ENCODE measurements at places on chromosomes 4 and X.

DNA sequence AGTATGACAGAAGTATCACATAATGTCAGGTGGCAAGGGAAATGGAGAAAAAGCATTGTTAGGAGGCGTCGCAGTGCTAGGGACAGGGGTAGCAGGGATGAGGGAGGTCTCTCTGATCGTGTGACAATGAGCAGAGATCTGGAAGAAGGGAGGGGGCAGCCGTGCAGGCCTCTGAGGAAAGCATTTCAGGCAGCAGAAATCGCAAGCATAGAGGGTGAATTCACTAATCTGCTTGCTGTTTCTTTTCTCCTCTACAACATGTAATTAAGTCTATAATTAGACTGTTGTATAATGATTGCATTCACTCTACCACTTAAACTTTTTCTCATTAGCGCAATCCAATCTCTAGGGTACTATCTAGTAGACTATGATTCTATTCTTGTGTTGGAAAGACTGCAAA, 9.1 kb downstream of the CYP4V2 start:
- DNase-seq: no peak

DNA sequence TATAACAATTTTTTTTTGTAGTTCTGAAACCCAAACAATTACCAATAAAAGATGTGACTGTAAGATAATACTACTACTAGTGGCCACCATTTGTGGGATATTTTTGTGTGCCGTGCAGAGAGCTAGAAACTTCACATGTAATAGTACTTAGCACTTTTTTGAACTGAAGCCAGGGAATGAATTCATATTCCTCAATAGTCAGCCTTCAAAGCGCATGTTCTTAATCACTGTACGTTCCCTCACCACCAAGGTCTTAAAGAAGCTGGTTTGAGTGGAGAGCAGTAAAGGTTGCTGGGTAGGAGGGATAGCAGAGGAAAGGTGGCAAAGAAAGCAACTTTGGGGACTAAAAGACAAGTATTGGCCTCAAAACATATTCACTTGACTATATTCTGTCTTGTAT, 9.6 kb upstream of the RUFY3 start:
- DNase-seq: no peak

DNA sequence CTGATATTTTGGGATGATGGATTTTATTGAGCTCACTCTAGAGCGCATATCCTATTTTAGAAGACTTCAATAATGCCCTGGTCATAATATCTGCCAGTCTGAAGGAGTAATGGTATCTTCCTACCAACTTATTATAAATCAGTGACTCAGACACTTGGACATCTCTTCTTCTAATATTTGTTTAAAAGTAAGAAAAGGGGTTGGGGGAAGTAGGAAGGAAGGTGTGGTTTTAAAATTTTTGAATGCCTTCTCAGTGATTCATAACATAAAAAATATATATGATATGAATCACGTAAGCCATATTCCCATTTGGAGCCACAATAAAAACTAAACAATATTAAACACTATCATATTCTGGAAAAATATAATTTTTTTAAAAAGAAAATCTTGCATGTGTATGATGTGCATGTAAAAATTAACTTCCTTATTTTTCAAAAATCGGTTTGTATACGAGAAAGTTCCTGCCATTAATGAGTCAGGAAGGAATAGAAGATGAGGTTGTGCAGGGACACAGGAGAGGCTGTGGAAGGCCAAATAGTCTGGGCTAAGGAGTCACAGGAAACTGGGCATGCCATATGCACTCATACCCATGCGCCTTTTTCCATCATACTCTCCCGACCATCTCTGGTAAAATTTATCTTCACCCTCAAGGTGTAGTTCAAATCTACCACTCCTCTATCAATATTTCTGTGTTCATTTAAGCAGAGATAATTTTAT, 286.5 kb downstream of the EPHA5 start:
- DNase-seq: no peak

DNA sequence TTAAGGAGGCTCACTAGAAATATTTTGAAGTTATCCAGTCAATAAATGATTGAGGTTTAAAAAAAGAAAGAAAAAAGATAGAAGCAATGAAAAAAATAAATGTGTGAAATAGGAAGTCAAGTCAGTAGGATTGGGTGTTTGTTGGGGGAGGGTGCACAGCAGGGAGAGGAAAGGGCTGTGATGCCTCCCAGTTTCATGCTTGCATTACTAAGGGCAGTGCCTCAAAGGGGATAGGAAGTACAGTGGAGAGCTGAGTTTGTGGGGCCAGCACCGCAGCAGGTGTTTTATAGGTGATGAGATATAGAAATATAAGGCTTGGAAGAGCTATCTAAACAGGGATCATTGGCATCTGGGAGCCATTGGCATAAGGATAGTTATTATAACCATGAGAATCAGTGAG, 919.2 kb downstream of the STIM2 start:
- DNase-seq: no peak

GRCh38 chrX:37921758-37922157, 74.4 kb upstream of the DYNLT3 start:
- no peak for DNase-seq

- DNase-seq: no peak
Observed at GRCh38 chr4:168769837-168770236, 240.2 kb downstream of the CBR4 start.

DNA sequence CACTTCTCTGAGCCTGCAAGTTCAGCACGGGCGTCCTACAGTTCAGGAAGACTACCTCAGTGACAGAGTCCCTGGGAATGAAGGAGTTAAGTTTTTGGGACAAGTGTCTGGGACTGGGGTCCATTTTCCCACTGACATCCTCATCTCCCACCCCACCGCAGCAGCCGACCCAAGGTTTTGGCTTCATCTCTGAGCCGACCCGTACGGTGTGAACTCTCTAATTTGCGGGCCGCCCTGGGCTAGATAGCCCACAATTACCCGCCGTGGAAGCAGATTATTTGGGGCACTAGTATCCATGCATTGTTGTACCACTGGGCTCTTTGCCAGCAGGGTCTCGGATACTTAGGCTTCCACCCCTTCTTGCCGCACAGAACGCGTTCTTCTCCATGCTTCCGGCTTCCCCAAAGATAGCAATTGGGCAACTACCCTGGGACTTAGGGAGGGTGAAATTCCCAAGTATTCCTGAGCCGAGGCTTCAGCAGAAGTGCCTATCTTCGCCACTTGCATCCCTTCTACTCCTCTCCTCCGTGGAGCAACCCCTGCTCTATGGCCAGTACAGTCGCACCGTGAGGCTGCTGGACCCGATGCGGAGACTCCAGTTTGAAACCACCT, 2.4 kb downstream of the IL1RAPL2 start:
- DNase-seq: no peak

GRCh38 chr4:42655269-42655637, 1.7 kb downstream of the ATP8A1 start:
- DNase-seq: no peak

DNA sequence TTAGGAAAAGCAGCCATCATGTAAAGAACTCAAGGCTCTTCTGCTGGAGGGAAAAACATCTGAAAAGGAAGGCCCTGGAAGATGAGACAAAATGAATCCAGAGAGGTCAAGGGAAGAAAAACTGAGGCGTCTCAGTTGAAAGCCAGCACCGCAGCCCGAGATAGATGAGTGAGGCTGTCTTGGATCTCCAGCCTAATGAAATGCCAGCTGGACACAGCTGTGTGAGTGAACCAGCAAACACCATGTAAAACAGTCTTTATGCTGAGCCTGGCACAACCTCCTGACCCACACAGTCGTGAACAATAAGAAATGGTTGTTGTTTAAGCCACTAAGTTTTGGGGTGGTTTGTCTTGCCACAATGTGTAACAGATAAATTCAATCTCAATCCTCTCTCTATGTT, 48.6 kb upstream of the RASL11B start:
- no peak for DNase-seq

GRCh38 chrX:106619797-106620196, 8.0 kb downstream of the RADX start:
- DNase-seq: no peak

DNA sequence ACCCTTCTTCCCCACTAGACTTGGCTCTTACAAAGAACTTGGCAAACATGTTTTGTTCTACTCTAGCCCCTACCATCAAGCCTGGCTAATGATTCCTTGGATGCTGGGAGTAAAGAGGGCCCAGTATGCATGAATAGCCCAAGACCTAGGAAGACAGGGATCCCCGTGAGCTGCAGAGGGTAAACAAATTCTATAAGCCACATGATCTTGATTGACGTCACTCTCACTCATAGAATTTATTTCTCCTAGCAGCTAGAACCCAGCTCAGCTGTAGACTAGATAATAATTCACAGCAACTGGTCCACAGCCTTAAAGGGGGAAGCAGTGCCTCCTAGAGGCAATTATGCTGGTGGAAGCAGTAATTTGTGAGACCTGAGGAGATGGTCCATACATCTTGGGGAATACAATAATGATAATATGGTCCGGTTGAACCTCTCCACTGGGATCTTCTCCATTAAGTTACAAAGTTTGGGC, 16.1 kb upstream of the USO1 start:
- DNase-seq: peak; percentile 31

DNA sequence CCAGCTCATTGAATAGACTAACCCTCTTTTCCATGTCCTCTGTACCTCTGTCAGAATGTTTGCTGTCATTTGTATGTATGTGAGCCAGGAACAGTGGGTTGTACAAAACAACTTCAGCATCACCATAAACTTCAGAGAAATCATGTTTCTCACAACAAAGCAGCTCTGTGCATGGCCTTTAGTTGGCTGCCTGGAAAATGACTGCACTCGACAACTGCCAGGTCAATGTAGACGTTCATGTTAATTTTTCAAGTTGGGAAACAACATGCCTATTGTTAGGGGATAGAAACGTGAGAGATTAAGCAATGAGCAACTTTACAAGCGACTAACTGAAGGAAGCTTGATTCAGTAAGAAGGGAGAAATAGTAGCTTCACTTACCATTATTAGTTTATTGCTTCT, 17.9 kb upstream of the CXCL11 start:
- DNase-seq: no peak

DNA sequence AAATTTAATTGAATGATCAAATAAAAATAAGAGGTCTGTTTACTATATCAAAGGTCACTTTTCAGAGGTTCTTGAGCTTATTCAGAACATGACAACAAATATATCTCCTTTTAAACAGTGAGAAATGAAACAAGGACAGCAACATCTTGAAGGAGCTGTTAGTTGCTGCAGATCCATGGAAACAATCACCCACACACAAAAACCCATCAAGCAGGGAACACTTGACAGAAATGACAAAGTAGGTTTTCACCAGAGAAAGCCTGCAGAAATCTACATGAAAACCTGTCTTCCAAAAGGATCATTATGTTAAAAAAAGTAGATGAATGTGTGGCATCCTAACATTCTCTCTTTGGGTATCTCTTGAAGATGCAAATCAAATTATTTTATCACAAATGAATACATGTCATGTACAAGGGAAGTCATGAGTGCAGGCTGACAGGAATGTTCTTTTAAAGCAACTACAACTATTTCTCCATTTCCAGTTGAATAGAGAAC, 203.0 kb downstream of the GRIA2 start:
- no peak for DNase-seq

DNA sequence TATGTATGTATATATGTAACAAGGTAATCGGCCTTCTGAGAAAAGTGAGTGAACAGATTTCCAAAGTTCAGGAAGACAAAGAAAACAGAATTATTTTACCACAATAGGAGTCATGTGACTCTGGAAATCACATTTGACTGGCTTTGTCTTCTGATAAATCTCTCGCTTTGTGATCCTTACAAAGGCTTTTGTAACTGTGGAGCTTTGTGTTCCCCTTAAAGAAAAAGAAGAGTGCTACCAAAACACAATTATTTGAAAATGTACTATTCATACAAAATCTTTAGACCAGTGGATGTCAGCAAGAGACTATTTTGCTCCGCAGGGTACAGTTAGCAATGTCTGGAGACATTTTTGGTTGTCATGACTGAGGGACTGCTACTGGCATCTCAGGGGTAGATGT, 238.8 kb downstream of the LDB2 start:
- DNase-seq: no peak

DNA sequence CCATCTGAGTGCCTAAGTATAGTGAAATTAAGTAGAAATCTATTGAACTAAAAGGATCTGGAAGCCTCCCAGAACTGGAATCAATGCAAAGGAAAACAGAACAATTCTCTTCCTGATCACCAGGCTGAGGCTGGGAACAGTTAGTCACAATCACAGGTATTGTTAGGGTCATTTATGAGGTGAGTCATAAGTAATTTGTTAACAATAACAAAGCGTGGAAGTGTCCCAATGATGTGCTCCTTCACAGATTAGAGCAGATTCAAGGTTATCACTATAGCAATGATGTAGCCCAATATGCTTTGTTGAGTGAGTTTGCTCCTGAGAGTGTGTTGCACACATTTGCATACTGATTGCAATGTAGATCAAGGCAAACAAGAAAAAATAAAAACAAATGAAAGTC, 228.1 kb downstream of the ZNF674 start:
- no peak for DNase-seq

GRCh38 chrX:10569946-10570345, 50.4 kb downstream of the MID1 start:
- no peak for DNase-seq

- DNase-seq: no peak
Observed at GRCh38 chrX:23118890-23119527, 119.2 kb downstream of the DDX53 start.

DNA sequence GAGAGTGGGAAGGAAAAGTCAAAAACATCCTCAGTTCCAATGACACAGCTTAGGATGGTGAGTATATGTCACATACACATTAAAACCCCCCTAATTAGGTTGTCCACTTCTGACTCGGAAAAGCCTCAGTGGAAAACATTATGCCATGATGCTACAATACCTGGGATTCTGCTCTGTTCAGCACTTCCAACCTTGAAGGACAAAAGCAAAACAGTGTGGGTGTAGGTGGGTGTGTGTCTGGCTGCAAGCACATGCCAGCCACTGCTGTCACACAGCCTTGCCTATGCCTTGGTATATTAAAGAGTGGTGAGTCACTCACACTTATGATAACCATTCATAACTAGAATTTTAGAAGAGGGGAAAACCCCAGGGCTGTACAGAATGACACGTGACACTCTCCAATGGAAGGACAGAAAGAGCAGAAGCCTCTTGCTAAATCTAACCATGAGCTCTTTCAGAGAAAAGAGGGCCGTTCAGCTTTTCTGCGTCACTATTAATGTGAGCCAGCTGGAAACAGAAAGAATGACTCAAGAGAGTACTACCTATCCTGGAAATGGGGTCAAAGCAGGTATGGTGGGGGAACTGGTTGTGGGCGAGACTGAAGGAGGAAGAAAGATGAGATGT, 159.6 kb downstream of the TET2 start:
- DNase-seq: peak; percentile 10

DNA sequence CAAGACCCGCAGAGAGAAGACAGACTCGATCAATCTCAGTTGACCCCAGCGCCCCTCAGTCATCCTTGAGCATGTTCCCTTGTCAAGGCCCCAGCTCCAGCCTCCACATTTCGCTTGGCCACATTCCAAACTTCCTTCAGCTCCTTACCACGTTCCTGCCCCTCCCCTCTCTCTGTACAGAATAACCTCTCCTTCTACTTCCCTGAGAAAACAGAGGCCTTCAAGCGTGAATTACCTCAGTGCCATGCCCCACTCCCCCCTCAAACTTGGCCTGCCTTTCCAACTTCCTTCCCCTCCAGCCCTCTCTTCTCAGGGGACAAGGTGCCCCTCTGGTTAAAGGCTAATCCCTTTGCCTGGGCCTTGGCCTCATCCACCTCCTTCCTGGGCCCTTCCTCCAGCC, 3.2 kb upstream of the RIPPLY1 start:
- DNase-seq: no peak

All from stimulated activated CD8-positive, alpha-beta memory T cell treated with anti-CD3 and anti-CD28 coated beads, Interleukin-15, amount 100 ng/mL, for 4 hours (primary cell).